ENCODE measurements at places on chromosomes 5 and 9.

DNA sequence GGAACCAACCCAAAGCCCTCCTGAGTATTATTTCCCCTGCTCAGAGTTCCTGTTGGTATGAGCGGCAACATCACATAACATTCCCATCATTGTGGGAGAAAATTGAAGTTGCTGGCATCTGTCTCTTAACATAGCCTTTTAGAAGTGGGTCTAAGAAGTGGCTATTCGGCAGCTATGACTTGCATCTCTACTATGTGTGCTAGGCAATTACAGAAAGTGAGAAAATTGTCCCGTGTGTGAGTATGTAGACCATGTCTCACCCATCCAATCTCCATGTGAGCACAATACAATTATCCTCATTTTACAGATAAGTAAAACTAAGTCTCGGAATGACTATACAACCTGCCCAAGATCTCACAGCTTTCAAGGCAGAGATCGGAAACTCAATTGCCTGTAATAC, 239.4 kb upstream of the ZNF462 start:
- DNase-seq = no peak

- DNase-seq = no peak
These were observed 7.7 kb downstream of the MACROH2A1 start for GRCh38 chr5:135391116-135391868.

DNA sequence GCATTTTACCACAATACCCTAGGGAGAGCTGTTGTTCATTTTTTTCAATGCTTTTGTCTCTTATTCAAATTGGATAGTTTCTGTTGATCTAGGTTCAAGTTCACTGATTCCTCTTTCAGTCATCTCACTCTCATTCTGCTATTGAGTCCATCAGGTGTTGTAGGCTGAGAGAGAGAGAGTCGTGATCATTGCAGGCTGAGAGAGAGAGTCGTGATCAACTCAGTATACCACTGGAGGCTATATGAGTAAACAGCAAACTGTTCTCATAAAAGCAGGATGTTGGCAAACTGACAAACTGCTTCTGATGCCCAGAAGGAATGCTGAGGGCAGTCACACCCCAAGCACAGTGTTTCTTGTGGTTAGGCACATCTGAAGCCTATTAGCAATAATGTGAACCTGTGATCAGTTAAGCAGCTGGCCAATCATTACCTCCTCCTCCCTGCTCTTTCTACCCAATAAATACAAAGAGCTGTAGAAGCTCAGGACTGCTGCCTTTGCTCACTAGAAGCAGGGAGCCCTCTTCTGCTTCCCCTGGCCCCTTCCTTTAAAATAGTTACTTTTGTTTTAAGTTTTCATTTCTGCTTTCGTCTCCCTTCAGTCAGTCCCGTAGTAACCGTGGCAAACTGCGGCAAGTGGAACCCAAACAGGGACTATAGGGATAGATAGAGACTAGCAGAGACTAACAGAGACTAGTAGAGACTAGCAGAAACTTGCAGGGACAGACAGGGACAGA, 476.1 kb upstream of the ACO1 start:
- DNase-seq = no peak

DNA sequence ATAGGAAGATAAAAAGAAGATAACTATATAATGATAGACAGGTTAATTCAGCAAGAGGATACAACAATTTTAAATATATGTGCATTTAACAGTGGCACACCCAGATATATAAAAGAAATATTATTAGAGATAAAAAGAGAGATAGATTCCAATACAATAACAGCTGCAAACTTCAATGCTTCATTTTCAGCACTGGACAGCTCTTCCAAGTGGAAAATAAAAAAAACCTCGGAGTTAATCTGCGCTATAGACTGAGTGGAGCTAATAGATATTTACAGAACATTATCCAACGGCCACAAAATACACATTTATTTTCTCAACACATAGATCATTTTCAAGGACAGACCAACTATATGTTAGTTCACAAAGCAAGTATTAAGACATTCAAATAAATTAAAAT, 1229.5 kb upstream of the CDH6 start:
- DNase-seq = no peak

- peak; percentile 73 for DNase-seq
These were observed 30.4 kb downstream of the CAMK4 start for GRCh38 chr5:111254613-111255012.

DNA sequence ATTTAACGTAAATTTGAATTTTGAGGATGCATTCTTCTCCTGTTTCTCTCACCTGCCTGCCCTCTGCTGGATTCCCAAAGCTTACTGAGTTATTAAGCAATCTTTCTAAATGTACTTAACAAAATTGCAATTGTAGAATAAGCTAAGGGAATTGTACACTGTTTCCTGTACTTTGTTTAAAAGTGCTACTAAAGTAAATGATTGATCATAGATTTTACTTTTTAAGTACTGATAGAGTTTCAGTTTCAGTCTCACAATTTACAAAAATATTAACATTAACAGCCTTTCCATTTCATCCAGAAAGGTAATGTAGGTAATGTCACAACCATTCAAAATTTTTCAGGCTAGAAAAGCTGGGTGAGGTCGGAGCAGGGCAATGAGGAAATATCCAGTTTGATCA, 4.8 kb upstream of the RANBP17 start:
- DNase-seq = no peak

DNA sequence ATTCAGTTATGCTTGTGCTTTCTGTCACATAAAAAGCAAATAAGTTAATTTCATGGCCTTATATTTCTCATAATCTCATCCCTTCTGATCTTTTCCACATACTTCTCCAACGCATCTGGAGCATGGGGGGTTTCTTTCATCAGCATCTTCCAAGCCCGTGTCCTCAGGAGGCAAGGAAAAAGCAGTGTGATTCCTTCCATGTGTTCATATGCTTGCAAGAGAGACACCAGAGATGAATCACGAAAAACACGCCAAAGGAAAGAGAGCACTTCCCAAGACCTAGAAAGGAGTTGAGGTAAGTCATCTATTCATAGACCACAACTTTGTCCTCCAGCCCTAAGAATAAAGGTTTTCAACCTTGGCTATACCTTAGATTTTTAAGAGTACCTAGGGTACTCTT, 26.0 kb upstream of the SVEP1 start:
- DNase-seq = no peak

- no peak for DNase-seq
These were observed 189.6 kb downstream of the PIK3R1 start for GRCh38 chr5:68405026-68405684.

GRCh38 chr9:71509054-71509453, 259.3 kb downstream of the CEMIP2 start:
- no peak for DNase-seq

DNA sequence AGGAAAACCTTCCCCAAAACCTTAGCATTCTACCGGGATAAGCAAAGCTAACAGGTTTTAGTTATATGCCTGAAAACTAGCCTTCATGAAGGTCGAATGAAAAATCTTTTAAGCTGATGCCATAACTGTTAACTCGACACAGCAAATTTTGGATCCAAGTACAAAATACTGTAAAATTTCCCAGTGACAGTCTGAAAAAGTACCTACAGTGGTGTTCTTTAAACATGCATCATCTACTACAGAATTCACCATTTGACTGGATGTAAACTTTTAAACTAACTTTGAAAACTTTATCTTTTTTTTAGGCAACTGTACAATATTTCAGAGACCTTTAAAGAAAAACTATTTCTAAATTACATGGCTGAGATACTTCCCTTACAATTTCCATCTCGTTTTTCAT, 791 bp downstream of the RAPGEF6 start:
- DNase-seq = no peak

DNA sequence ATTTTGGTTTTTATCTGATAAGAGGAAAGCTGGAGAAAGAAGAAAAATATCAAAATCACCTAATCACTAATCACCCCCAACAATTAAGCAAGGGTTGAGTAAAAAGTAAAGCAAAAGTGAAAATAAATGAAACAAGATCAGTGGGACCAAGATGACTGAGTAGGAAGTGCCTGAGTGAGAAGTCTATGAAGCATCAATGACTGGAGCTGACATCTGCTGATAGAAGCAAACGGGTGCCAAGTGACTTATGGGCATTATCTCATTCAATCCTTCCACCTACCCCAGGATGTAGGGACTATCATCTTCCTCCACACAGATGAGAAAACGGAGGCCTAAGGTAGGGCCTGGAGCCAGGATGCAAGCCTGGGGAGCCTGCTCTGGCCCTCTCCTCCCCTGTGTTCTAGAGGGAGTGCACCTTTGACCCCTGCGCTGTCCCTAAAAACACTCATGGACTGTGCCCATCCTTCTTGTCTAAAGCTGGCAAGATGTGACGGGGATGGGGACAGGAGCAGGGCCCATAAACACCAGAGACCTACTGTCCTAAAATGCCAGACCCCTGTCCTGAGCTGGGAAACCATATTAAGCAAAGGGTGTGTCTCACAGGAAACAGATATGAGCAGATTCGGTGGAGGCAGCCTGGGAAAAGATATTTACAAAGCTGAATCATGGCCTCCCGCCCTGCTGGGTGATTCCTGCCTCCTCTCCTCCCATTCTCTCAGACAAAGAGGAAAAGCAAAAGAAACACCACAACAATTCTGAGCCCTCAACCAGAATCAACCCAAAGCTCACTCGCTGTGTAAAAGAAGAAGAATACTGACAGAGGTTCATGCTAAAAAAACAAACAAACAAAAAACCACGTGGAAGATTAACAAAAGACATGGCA, 116.0 kb downstream of the AUH start:
- DNase-seq = no peak

- no peak for DNase-seq
These were observed 59.5 kb upstream of the FBXL7 start for GRCh38 chr5:15440434-15440833.

DNA sequence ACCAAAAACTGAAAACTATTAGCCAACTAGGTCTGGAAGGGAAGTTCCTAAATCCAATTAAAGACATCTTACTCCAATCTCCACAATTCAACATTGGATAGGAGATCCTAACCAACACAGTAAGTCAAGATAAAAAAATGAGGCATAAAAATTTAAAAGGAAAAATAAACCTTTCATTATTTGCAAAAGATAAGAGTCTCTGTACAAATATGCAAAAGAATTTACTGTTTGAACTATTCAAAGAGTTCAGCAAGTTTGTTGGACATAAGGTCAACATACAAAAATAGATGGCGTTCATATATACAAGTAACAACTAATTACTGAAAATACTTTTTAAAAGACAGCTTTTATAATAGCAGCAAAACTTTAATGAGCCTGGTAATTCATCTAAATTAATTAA, 3.1 kb upstream of the FREM1 start:
- DNase-seq = no peak

- no peak for DNase-seq
These were observed 132.5 kb downstream of the GPBP1 start for GRCh38 chr5:57306359-57306758.

DNA sequence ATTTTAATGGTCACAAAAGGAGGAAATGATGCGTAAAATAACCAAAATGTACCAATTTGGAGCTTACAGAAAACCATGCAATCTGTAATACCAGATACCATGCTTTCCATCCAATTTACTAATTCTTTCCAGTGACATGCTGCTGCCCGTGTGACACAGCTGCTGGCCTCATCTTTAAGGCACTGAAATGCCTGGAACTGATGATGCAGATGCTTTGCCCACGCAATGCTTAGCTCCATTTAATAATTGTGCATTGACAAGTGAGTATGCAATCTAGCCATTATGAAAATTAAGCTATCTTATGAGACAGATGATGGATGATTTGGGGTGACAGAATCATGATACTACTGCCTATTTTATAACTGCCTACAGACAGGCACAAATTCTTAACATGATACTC, 169.2 kb upstream of the CTNND2 start:
- no peak for DNase-seq

DNA sequence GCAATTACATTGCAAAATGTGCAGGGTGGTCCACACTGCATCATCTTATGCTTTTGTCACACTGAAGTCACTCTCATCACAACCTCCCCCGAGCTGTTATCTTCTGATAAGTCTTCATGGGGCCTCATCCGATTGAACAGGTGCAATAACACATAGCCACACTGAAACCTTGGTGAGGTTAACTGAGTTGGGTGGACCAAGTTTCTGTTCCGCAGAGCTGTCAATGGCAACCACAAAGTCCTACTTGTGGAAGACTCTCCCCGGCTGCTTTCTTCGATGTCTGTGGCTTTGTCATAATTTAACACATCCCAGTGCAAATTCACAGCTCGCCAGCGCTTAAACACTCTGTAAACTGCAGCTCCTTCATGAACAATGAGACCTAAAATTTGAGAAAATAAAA, 112.2 kb downstream of the MARCHF11 start:
- no peak for DNase-seq

DNA sequence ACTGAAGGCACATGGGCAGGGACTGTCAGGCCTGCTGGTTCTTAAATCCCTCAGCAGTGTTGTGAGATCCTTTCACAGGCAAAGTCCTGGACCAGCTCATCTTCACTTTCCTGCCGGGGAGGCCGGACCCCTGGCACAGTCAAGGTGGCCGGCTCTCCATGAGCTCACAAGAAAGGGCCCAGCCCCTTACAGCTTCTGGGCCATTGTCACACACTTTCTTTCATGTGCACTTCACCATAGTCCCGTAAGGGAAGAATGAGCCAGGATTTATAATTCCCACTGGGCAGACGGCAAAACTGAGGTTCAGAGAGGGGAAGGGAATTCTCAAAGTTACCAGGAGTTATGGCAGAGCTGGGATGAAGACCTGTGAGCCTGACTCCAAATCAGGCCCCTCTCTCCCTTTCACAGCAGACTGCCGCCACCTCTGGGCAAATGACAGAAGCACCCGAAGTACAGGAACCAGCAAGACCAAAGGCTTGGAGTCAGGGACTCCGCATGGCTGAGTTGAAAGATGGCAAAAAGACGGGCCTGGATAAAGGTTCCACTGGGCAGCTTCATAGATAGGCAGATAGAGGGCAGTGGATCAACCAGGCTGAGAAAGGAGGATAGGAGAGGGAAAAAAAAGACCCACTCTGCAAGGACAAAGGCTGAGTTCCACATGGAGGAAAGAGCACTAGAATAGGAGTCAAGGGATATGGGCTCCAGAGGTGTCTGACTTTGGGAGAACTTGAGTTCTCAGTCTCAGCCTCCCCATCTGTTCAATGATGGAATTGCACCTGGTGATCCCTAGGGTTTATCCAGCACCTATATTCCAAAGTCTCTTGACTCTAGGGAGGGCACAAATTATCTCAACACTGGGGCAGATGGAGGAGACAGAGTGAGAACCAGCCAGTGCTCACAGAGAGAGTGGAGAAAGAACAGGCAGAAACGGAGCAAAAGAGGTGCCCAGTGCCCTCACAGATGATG, 128.7 kb downstream of the PAX5 start:
- DNase-seq = no peak

GRCh38 chr9:3857673-3858072, 331.9 kb upstream of the RFX3 start:
- DNase-seq = no peak

DNA sequence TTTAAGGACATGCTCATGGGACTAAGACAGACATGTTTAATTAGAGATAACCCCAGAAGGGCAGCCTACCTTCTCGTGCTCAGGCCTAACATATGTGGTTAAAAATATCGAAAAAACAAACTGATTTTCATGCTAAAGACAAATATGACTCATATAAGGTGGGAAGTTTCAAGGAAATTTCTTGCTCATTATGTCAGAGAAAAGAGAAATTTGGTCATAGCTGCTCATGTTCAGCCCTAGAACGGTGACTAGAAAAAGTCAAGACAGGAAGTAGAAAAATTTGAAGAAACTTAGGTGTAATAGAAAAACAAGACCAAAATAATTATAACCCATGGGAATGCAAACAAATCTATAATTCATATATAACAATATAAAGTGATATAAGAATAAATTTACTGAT, 120.6 kb downstream of the PRDM9 start:
- DNase-seq = no peak
